Sigmoid colon (tissue), 7 donors: ENCODE measurements at places on chromosomes 12 and 14. TPM values are rescaled to one million over a fixed set of nuclear protein-coding genes. Genes with fewer than 3 reads are reported as not detected.

Gene MBIP
- total RNA-seq: 19.6 TPM

Gene HOTAIR
- total RNA-seq: not detected

GRCh38 chr14:47674148-47674542 lies 1.3 kb downstream of the MDGA2 start:
- H3K36me3 ChIP-seq: no peaks in the 10 kb centered on the region
- H3K4me3 ChIP-seq: peak overlapping the region; percentile 45
- peaks cover 21% of the 10 kb centered on the region for H3K4me1 ChIP-seq
- DNase-seq: no peak
- peaks cover 36% of the 10 kb centered on the region for H3K27me3 ChIP-seq
- H3K27ac ChIP-seq: no peak overlapping the region

DNA sequence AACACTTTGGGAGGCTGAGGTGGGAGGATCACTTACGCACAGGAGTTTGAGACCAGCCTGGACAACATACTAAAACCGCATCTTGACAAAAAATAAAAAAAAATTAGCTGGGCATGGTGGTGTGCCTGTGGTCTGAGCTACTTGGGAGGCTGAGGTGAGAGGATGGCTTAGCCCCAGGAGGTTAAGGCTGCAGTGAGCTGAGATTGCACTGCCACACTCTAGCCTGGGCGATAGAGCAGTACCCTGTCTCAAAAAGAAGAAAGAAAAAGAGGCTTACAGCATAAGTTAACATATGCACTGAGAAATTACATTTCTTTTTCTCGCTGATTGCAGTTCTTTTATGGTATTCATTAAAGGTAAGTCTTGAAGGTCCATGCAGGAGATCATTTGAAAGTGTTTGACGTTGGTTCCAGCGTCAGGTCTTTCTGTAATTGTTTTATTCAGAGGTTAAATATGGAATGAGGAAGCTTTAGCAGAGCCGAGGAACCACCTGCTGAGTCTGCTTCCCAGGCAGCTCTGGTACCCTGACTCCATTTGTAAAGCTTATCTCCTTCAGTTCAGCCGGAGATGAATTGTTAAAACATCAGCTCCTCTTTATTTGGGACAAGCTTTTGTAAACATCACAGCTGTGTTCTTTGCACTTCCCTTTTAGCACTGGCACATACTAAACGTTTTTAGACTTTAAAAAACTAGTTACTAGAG lies 18.5 kb downstream of the SFSWAP start:
- no peak overlapping the region for H3K27ac ChIP-seq
- no peak for DNase-seq
- H3K4me1 ChIP-seq: no peaks in the 10 kb centered on the region

GRCh38 chr14:78700236-78700635 lies 530.1 kb downstream of the NRXN3 start:
- no peak for DNase-seq
- no peak overlapping the region for H3K4me3 ChIP-seq
- H3K4me1 ChIP-seq: no peaks in the 10 kb centered on the region
- H3K36me3 ChIP-seq: no peaks in the 10 kb centered on the region
- H3K27ac ChIP-seq: no peak overlapping the region

- no peaks in the 10 kb centered on the region for H3K27me3 ChIP-seq
- H3K4me1 ChIP-seq: no peaks in the 10 kb centered on the region
- H3K4me3 ChIP-seq: no peak overlapping the region
- DNase-seq: no peak
- peak overlapping the region; percentile 62 for H3K27ac ChIP-seq
Measured at GRCh38 chr14:68215629-68216028, 396.1 kb downstream of the RAD51B start.

DNA sequence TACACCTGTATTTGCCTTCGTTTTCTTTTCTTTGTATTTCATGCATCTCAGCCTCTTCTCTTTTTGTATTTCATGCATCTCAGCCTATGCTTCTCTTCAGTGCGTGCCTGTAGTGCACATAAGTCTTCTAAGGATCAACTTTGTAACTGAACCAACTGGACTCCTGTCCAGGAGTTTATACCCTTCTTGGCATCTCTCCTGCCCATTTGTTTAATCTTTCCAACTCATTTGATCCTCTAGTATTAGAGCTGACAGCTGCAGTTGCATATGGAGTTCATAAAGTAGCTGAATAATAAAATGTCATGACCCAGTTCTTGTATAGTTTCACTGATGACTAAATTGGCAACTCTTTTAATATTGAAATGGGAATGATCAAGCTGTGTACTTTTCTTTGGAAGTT lies 89.7 kb downstream of the FGD4 start:
- DNase-seq: no peak
- H3K27ac ChIP-seq: no peak overlapping the region
- H3K4me3 ChIP-seq: no peak overlapping the region
- no peaks in the 10 kb centered on the region for H3K27me3 ChIP-seq

- no peaks in the 10 kb centered on the region for H3K27me3 ChIP-seq
- no peaks in the 10 kb centered on the region for H3K36me3 ChIP-seq
- peak overlapping the region; percentile 24 for H3K4me3 ChIP-seq
- peaks cover 51% of the 10 kb centered on the region for H3K4me1 ChIP-seq
- DNase-seq: no peak
Measured at GRCh38 chr14:32427726-32428528, 98.8 kb downstream of the AKAP6 start.

DNA sequence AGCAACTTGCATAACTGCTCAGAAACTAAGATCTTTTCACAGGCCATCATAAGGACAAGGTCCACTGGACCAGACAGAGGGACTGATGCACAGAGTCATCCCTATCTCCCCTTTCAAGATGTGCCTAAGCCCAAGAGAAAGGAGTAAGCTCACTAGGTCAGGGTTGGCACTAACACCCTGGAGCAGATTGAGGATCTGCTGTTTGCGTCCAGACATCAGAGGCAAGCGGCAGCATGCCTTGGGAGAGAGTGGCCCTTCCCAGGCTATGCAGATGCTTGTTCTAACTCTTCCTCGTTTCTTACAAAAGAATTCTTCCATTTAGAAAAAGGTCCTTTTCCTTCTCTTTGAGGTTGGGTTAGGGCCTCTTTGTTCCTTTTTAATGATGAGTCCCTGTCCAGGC lies 187.2 kb downstream of the KCNA5 start:
- no peak overlapping the region for H3K4me3 ChIP-seq
- H3K27ac ChIP-seq: no peak overlapping the region
- DNase-seq: no peak
- no peaks in the 10 kb centered on the region for H3K27me3 ChIP-seq
- no peaks in the 10 kb centered on the region for H3K36me3 ChIP-seq

GRCh38 chr14:52960627-52961026 lies 9.8 kb upstream of the FERMT2 start:
- no peak overlapping the region for H3K4me3 ChIP-seq
- no peak for DNase-seq
- H3K4me1 ChIP-seq: peaks cover 9% of the 10 kb centered on the region
- H3K27me3 ChIP-seq: no peaks in the 10 kb centered on the region
- peak overlapping the region; percentile 42 for H3K27ac ChIP-seq
- no peaks in the 10 kb centered on the region for H3K36me3 ChIP-seq
